ENCODE measurements at places on chromosomes 3 and 15.

DNA sequence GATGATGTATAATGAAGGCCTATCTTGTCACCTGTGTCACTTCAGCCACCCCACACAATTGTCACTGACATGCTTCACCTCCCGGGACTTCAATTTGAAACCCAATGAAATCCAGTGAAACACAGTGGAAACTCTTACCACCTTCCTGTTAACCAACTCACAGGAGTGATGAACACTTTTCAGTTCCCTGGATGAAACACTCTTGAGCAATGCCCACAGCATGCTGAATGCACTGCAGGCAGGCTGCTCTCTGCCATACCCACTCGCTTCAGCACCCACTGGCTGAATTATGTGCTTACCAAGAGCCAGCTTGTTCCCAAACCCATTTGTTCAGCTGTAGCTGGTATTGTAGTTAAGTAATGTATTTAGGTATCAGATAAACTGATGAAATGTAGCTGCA lies 47.0 kb downstream of the MAP2K1 start:
- DNase-seq, result no peak

DNA sequence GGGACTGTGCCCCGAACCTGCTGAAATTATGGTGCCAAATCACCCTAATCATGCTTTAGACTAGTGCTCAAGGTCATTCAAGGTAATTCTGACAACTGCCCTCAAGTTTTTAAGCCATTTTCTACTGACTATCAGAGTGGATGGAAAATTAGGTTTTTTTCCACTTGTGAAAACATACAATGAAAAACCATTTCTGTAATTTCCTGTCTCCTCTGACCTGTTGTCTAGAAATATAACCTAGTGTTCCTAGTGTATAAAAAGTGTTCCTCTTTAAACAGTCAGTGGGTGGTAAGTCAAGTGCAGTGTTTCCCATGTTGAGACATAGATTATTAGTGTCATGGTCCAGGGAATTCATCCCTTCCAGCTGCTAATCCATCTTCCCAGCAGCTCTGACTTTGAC lies 232.8 kb upstream of the UMPS start:
- no peak for DNase-seq

- no peak for DNase-seq
These were observed 284.6 kb upstream of the C2CD4B start for GRCh38 chr15:62449638-62450037.

GRCh38 chr15:58065445-58066041 lies at the start of gene ALDH1A2:
Gene ALDH1A2 (minus strand): TSS chr15:58065711. CDS start chr15:58065650, 61 bp downstream.
- peak; percentile 12 for DNase-seq

DNA sequence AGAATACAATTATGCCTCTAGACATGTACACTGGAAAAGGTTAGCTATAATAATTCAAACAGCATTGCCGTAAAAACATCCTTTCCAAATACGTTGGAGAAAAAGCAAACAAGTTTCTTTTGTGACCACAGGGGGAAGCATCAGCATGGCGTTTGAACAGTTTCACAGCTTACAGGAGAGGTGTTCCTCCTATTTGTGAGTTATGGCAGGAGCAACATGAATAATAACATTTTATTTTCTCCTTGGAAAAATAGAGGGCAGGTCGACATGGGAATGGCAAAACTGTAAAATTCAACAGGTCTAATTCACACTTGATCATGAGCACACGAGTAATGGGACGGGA lies 39.7 kb upstream of the GADL1 start:
- peak; percentile 65 for DNase-seq

DNA sequence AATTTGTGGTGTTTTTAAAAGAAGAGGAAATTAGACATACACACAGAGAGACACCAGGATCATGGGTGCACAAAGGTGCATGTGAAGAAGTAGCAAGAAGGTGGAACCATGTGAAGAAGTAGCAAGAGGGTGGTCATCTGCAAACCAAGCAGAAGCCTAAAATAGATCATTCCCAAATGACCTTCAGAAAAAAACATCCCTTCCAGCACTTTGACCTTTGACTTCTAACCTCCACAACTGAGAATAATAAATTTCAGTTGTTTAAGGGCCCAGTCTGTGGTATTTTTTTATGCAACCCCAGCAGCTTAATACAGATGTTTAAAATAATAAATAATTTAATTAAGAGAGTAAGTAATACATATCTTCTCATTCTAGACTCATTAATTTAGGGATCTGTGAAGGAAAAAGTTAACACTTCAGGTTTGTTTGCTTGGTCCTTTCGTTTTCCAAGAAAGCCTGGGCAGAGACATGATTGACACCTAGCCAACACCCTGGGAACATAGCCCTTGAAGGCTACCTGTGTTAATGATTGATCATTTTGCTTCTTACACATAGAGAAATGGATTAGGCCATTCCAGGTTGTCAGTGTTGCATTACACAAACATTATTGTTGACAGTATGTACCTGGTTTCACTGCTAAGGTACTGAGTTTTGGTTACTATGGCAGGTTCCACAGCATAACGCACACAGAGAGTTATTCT lies 1331.2 kb upstream of the GBE1 start:
- no peak for DNase-seq

All from NCI-H345 (cell line).